D721Med (cell line): ENCODE measurements at places on chromosomes 12 and 14.

GRCh38 chr14:94471045-94471444 lies 5.0 kb downstream of the SERPINA9 start:
- DNase-seq: no peak

DNA sequence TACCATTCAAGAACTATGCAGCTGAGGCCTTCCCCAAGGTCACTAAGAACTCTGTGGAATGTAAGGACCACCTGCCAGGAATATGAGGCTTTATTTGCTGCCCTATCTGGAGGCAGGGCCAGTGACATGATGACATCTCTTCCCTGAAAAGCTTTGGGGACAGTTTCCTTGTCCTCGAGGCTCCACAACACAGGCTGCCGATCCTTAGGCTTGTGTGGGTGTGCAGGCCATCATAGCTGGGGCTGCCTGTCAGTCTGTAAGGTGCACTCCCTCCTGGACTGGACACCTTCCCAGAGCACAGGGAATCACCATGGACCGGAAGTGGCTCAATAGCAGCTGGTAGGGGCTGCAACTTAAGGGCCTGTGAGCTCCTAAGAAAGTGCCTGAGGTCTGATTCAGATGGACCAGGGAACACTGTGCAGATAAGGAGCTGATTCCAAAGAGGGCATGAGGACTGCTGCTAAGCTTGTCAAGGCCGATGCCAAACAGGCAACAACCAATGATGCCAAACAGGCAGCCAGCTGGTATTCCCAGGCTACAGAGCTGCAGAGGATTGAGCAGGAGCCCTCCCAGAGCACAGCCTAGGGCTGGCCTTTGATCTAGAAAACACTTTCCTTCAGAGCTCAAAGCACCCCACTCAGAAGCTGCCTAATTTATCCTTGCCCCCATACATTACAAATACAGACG lies 84.3 kb downstream of the CRACR2A start:
- DNase-seq: no peak

- no peak for DNase-seq
Measured at GRCh38 chr12:34597548-34598351, 575.5 kb downstream of the ALG10 start.

GRCh38 chr12:15933751-15934150 lies 22.6 kb downstream of the DERA start:
- DNase-seq: no peak

DNA sequence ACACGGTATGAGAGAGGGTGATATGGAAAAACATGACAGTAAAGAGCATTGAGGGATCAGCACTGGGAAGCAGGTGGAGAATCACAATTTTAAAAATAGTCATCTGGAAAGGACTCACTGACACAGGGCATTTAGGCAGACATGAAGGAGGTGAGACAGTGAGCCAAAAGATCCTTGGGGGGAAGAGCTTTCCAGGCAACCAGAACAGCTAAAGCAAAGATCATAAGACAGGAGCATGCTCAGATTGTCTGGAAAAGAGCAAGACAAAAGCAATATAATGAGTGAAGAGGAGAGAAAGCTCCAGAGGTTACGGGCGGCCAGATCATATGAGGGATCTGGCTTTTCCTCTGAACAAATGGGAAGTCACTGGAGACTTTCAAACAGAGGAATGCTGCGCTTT lies 63.9 kb downstream of the DENND5B start:
- DNase-seq: no peak

GRCh38 chr14:61710853-61711817 lies 15.8 kb downstream of the HIF1A start:
- no peak for DNase-seq

DNA sequence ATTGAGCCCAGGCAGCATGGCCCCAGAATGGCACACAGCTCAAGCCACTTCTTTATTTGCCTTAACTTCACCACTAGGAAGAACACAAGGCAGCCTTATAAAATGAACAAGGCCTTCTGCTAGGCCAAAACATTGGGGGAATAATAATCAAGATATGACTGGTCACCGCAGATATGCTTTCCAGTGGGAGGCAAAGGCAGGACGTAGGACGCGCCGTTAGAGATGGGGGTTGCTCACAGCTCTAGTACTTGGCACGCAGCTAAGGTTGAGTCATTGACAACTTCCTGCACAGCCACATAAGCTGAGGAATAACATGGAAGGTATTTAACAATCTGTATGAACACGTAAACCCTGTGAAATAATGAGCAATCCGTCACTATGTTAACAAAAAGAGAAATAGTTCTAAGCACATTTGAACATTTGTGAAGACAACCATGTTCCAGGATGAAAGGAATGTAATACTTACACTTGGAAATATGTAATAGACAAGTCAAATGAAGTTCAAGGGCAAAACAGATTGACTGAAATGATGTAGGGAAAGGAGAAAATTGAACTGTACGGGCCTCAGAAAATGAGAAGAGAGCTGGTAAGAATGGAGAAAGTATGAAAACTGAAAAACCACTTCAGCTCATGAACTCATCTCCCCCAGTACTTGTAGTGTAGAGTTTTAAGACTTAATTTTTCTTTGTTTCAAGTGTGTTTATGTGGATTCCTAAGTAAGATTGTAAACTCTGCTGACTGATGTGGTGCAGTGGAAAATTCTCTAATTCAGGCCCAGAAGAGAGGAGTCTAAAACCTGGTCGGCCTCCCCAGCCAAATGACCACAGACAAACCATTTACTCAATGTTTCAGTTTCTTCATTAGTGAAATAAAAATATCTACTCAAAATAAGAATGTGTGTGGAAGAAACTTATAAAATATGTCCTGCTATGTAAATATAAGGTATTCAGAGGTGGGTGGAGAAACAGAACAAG lies 59.3 kb upstream of the CCDC91 start:
- DNase-seq: no peak

- DNase-seq: no peak
Measured at GRCh38 chr12:114711689-114712152, 27.7 kb upstream of the TBX3 start.

DNA sequence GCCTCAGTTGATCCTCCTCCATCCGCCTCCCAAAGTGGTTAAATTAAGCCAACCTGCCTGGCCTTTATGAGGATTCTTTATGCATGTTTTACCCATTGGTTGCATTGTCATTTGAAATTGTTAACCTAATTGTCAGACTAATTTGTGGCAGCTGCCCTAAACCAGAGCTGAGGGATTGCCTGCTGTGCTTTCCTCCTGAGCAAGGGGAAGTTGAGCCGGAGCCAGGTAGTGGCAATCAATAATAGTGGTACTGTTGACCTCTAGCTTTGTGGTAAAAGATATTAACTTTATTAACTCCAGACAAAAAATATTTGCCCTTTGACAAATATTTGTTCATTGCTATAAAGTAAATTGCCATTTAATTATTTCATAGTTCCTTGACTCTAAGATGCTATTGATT lies 5.6 kb upstream of the HEBP1 start:
- no peak for DNase-seq

DNA sequence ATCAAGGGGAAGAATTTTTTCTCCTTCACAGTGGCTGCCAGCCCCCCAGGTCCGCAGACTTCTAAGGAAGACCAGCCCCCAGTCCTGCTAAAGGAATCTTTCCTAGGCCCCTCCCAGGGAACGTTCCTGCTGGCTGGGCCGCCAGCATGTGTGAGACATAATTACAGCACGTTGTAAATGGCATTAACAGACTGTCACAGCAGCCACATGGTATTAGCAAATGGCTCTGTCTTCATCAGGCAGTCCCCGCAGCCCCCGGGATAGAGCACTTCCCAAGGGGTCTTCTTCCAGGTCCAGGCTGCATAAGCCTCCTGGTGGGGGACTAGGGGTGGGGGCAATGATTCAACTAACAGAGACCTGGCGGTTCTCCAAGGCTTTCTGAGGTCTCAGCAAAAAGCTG lies 34.9 kb upstream of the FAM222A start:
- DNase-seq: no peak

DNA sequence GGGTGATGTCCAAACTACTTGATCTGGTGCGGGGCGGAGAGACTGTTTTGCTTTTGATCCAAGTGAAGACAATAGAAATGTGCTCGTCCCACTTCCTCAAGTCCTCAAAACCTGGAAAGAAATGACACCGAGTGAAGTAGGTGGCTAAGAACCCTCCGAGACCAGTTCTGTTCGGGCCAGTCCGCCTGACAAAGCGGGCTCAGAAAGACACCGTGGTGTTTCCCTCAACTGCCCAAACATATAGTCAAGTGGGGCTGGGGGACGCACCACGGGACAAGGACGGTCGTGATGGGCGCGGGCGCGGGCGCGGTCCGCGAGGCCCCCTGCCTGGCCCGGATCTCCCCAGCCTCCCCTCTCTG lies 1.6 kb downstream of the PHLDA1 start:
- DNase-seq: no peak

GRCh38 chr12:110576504-110576903 lies 6.6 kb downstream of the PPTC7 start:
- no peak for DNase-seq

DNA sequence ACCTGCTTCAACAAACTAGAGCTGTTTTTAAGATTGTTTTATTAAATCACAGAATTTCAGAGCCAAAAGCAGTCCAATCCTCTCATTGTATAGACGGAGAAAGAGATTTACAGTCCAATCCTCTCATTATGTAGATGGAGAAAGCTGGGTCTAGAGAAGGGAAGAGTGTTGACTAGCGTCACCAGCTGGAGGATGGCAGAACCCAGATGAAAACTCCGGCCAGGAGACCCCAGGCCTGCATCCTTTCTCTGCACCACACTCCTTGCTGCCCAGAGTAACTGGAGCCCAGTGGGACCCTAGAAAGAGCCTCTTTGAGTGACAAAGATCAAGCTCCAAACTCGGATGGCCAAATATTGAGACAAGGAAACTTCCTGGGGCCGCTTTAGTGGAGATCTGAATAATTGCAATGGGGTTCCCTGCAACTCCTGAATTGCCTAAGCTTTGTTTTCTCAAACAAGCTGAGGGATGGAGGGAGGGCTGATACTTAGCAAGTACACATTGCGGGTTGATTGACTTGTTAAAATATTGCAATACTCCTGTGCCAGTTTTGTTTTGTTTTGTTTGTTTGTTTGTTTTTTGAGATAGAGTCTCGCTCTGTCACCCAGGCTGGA lies 12.5 kb downstream of the AMDHD1 start:
- no peak for DNase-seq

GRCh38 chr12:124501112-124501561 lies 66.3 kb downstream of the NCOR2 start:
- DNase-seq: no peak

DNA sequence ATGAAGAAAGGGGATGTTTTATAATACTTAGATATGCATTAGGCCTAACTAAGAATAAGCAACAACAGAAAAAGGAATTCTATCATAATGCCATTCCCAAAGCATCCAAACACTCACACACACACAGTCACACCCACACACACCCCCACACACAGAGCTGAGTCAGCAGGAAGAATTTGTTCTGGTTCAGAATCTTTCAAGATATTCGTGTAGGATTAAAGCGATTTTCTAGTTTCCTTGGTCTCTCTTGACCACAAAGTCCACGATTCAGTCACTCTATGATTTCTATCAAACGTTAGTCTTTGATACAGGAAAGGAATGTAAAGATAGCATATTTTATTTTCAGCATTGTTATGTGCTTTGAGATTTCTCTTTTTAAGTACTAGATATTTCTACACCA lies 382.6 kb upstream of the DCN start:
- no peak for DNase-seq

- no peak for DNase-seq
Measured at GRCh38 chr12:20205854-20206253, 162.5 kb upstream of the PDE3A start.

GRCh38 chr12:21337453-21337852 lies 2.7 kb upstream of the SLCO1A2 start:
- DNase-seq: no peak

DNA sequence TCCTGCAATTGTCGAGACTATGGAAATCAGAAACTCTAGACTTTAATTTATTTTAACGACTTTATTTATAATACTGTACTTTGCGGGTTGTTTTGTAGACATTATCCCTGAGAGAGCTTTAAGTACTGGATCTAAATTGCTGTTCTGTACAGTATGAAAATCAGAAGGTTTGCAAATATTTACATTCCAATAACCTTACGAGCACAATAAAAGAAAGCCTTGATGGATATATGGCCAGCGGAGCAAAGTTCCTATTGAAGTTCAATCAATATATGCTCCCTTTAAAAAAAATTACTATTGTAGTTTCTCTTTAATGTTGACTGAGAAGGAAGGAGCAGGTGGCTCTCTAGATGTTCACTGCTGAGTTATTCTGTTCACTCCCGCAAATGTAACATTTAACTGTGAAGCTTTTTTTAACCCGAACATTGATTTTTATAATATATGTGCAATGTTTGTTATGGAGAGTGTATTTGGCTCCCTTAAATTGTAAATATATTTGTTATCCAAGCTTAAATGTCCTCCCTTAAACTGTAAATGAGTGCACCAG lies 235.3 kb downstream of the PLCZ1 start:
- DNase-seq: no peak

DNA sequence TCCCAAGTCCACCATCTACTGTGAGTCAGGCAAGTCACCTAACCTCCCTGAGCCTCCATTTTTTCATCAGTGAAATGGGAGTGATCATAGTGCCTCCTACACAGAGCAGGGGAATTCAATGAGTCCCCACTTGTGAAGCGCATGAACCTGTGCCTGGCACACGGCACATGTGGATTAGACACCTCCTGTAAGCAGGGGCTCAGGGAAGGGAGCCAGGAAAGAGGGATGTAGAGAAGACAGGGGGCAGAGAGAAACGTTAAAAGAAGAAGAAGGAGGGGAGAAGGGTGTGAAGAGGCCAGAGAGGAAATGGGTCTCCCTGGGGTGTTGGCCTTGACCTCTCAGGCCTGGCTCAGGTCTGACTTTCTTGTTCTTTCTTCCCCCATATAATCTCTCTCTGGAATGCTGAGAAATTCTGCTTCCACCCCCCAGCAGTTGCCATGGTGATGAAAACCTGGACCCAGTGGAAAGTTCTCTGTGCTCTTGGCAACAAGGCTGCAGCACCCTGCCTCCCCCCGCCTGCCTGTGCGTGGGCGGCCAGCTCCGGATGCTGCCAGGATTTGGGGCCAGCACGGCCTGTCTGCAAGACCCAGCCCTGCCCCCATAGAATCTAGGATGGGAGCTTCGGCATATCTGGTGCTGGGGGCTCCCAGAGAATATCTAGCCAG lies 94.5 kb downstream of the CALM1 start:
- DNase-seq: no peak

- no peak for DNase-seq
Measured at GRCh38 chr14:24673534-24674203, 39.7 kb upstream of the GZMB start.

DNA sequence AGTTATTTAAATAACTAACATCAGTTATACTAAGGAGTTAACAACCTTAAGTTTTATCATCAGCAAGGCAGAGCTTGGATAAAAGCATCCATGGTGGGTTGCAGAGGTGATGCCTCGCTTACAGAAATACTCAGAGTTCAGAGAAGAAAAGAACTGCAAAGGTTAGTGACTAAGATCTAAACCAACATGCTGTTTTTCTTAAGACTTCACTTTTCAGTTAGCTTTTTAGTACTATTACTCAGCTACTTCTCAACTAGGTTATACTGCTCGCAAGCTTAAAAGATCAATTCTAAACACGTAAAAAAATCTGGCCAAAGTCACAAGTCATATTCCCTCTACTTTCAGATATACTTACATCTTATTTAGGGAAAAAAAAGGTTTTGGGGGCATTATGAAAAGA lies 2.8 kb downstream of the PPP1CC start:
- no peak for DNase-seq

- DNase-seq: no peak
Measured at GRCh38 chr12:24769682-24770081, 179.2 kb downstream of the BCAT1 start.
